ENCODE measurements at places on chromosomes 11 and 22.

GRCh38 chr22:32475468-32476010 is 928 bp downstream of the FBXO7 start:
- DNase-seq, result no peak

DNA sequence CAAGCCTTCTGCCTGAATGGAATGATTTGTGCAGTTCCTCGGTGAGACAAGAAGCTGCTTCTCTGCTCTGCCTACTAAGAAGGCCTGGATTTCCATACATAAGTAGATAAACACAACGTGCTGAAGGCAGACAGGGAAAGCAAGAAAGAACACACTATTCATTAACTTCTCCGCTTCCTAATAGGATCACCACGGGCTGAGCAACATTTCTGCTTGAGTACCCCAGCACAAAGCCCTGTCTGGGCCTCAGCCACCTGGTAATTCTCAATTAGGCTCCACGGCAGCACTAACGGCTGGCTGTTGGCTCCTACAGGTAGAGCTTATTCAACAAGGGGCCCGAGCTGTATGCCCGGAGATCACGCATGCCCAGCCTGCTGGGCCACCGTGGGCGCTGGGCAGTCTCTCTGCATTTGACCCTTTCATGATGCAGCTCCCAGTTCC is 1156.6 kb downstream of the TBC1D22A start:
- DNase-seq, result no peak

- no peak for DNase-seq
Observed at GRCh38 chr22:33874206-33874605, 46.1 kb downstream of the LARGE1 start.

GRCh38 chr22:50102946-50103345 is 13.1 kb downstream of the MOV10L1 start:
- DNase-seq, result no peak

- no peak for DNase-seq
Observed at GRCh38 chr22:23000657-23001347, 69.5 kb upstream of the GNAZ start.

- DNase-seq, result no peak
Observed at GRCh38 chr11:33980897-33981296, 70.6 kb upstream of the CAPRIN1 start.

- DNase-seq, result no peak
Observed at GRCh38 chr11:88779577-88779976, 286.2 kb downstream of the GRM5 start.

GRCh38 chr11:105469931-105470330 is 139.9 kb upstream of the GRIA4 start:
- no peak for DNase-seq

GRCh38 chr11:117724621-117725020 is 72.4 kb downstream of the DSCAML1 start:
- no peak for DNase-seq

GRCh38 chr11:11464555-11464954 is 111.5 kb upstream of the CSNK2A3 start:
- no peak for DNase-seq

- no peak for DNase-seq
Observed at GRCh38 chr11:132342408-132342807, 972.0 kb downstream of the NTM start.

DNA sequence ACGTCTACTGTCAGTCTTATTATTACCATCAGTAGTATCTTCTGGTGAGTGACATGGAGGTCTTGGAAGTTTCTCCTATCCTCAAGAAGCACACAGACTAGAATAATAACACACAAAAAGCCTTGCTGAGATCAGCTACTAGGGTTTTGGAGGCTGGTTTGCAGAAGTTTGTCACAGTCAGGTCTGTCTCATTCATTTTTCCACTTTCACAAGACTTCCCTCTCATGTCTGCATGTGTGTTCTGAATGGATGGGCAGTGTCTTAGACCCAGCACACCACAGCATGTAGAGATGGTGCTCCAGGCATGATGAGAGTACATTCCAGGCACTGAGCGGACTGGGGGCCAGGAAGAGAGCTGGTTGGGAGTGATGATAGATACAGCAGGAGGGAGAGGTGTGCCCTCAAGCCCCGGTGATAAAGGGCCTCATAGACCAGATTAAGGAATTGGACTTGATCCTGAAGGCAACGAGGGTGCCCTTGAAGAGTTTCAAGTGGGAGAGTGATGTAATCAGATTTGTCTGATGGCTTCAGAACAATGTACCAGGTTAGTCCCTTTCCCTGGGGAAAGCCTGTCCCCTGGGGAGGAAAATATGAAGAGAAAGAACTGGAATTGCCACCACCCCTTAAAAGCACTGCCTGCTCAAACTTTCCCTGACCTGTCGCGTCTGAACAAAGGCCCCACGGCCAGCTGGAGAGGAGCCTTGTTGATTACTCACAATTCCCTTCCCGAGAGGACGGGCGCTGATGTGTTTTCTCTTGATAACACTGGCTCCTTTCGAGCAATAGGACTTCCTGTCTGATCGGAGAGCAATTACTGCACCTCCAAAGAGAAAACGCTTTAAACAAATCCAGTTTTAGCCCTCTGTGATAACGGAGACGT is 45.1 kb upstream of the LMO2 start:
- DNase-seq, result no peak

- no peak for DNase-seq
Observed at GRCh38 chr11:128687321-128687720, 6.6 kb upstream of the FLI1 start.

- DNase-seq, result no peak
Observed at GRCh38 chr11:122863704-122864326, 18.7 kb upstream of the JHY start.

GRCh38 chr11:10453261-10453660 is 1.8 kb upstream of the AMPD3 start:
- no peak for DNase-seq

GRCh38 chr11:82794490-82794889 is 60.8 kb upstream of the FAM181B start:
- no peak for DNase-seq

DNA sequence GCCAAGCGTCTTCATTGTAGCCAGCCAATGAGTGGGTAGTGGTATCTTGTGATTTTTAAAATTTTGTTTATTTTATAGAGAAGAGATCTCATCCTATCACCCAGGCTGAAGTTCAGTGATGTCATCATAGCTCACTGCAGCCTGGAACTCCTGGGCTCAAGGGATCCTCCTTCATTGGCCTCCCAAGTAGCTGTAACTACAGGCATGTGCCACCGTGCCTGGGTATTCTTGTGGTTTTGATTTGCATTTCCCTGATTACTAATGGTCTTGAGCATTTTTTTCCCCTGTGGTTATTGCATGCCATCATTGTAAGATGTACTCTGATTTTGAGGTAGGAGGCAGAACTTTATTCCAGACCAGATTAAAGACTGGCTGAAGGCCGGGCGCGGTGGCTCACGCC is 2.4 kb upstream of the DENND6B start:
- DNase-seq, result no peak

DNA sequence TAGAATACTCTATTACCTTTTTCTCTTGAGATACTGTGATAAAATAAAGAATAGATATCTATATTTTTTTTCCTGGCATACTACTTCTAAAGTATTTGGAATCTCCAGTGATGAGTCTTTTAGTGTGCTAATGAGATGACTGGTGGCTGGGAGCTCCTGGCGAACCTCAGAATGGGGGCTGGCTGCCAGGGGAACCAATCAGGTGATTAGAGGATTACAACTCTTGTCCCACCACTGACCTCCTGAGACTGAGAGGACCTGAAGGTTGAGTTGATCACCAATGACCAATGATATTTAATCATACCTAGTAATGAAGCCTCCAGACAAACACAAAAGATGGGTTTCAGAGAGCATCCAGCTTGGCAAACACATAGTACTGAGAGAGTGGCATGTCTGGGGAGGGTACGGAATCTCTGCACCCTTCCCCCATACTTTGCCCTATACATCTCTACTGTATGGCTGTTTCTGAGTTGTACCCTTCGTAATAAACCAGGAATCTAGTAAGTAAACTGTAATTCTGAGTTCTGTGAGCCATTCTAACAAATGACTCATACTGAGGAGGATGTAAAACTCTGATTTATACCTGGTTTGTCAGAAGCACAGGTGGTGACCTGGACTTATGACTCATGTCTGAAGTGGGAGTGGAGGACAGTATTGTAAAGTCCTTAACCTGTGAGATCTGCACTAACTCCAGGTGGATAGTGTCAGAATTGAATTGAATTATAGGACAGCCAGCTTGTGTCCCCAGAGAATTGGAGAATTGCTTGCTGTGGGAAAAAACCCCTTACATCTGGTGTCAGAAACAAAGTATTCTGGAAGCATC is 325.3 kb upstream of the LRRC4C start:
- DNase-seq, result no peak

GRCh38 chr11:9755561-9756185 is 91.8 kb downstream of the SWAP70 start:
- DNase-seq, result no peak

DNA sequence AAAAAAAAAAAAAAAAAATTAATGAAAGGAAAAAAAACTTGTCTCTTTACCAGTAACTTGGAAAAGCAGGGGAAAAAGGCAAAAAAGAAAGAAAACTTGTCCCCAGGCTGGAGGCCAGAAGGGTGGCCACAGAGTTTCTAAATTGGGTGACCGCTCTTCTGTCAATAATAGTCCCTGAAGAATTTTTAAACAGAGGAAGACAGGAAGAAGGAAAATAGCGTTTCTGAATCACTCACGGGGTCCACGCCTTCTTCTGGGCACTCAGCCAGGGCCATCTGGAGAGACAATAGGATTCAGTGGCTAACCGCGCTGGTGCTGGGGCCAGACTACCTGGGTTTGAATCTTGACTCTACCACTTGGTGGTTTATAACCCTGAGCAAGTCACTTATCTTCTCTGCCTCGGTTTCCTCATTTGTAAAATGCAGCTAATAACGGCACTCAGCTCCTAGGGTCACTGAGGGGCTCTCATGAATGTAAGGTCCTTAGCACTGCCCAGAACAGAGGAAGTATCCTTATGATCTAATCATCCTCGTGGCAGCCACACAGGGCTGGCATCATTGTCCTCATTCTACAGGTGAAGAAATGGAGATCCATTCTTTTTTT is 7.0 kb downstream of the C11orf86 start:
- DNase-seq, result no peak

DNA sequence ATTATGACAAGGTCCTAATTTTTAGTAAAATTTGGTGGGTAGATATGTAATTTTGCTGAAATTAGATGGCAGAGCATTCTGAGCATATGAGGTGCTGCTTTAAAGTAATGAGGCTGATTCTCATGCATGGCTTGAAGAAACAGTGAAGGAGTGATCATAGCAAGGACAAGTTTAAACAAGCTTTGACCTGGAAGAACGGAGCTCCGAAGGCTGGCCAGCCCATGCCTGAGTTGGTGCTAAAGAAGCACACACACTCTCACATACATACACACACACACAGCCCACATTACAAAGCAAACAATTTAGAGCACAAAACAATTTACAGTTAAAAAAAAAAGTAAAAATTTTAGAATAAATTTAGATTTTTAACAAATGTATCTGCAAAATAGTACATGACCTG is 150.7 kb downstream of the DCDC1 start:
- DNase-seq, result no peak

- no peak for DNase-seq
Observed at GRCh38 chr11:76391021-76391420, 9.9 kb downstream of the GVQW3 start.

GRCh38 chr22:30926706-30927105 is 41.9 kb downstream of the MORC2 start:
- DNase-seq, result no peak

DNA sequence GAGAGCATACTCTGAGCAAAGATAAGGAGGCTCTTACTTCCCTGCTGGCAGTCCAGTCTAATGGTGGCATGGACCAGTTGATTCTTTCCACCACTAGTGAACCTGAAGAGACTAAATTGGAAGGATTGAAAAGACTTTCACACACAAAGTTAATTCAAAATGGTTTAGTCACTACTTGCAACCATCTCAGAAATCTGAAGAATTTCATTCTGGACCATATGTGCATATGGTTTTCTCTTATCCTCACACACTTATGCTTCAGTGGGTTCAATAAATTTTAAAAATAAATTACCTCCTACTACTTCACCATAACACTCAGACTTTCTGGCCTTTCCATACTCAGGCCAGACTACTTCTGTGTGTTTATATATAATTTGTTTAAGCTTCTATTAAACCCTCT is 44.7 kb downstream of the CADM1 start:
- no peak for DNase-seq

- peak; percentile 14 for DNase-seq
Observed at GRCh38 chr11:8019314-8020243, 32.4 kb downstream of the EIF3F start.
